NCI-H446 (cell line): ENCODE measurements at places on chromosomes 12 and 14.

DNA sequence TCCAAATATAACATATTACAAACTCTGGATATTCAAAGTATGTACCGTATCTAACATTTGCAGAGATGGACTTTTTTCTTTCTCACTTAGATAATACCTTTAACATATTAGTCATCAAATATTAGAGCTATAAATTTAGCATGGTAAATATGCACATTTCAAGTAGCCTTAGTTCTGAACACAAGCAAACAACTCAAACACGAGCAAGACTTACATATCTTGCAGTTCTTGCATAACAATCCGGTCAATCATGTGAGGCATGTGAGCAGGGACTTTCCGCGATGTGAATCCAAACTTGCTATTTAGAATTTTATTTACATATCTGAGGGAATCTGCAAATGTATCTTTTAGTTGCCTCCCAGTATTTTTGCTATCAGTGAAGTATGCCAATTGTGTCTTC lies 22.1 kb upstream of the SYCP3 start:
- DNase-seq = no peak

DNA sequence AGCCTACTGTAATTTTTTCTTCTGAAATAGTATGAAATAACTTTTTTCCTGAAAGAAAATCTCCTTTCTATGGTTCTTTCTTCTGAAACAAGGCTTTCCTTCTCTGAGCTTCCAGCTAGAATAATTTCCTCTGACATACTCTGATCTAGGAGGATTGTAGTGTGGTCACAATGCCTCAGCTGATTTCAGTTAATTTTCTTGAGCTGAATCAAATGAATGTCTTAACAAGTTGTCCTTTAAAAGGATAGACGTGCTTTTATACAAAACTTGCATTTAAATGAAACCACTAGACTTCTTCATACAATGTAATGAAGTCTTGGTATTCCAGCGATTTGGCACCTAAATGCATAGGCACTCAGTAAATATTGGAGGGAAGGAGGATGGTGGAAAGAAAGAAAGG lies 94.4 kb downstream of the BICD1 start:
- no peak for DNase-seq

DNA sequence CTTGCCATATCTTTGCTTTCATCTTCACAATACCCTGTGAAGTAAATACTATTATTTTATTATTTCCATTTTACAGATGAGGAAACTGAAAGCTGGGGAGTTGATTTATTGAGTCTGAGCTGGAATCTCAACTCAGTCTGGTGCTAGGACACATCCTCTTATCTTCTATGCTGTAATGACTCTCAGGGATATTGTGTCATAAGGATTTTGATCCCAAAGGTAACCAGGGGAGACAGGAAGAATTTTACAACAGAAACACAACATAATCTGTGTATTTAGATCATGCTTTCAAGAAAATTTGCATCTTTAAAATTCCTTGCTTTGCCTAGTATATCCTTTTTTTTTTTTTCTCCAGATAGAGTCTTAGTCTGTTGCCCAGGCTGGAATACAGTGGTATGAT lies 123.3 kb upstream of the BTG1 start:
- DNase-seq = no peak

DNA sequence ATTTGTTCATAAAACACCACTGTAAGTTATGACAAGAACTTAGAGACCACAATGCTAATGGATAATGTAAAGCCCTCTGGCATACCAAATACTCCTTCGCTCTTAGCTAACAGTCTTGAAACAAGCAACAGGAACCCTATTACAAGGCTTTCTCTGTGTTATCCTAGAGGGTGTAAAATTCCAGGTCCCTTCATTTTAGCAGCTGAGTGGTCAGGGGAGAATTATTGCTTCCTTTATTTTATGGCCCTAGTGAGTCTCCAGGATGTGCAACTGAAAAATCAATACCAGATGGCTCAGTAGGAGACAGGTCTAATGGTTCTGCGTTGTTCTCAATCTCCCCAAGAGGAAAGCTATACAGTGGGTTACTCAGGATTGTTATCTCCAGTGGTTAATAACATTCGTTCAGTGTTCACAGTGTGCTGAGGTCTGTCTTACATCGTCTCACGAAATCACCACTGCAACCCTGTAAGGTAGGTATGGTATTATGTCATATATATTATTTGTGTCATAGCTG lies 172.7 kb upstream of the CNOT2 start:
- DNase-seq = no peak

DNA sequence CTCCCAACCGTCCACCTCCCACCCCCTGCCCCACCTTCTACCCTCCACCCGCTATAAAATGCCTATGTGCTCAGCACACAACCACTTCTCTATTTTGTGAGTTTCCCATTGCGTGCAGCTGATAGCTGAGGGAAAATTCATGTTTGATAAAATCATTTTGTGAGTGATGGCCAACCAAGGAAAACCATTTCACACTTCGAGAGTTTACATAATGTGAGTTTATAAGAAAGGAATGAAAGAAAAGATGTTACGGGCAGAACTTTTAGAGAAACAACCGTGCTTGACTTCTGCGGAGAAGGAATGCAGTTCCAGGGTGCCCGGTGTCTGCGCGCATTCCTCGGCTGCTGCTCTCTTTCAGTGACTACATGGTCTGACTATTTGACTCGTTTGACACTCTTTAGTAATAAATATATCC lies 140.9 kb downstream of the EFCAB11 start:
- DNase-seq = no peak

DNA sequence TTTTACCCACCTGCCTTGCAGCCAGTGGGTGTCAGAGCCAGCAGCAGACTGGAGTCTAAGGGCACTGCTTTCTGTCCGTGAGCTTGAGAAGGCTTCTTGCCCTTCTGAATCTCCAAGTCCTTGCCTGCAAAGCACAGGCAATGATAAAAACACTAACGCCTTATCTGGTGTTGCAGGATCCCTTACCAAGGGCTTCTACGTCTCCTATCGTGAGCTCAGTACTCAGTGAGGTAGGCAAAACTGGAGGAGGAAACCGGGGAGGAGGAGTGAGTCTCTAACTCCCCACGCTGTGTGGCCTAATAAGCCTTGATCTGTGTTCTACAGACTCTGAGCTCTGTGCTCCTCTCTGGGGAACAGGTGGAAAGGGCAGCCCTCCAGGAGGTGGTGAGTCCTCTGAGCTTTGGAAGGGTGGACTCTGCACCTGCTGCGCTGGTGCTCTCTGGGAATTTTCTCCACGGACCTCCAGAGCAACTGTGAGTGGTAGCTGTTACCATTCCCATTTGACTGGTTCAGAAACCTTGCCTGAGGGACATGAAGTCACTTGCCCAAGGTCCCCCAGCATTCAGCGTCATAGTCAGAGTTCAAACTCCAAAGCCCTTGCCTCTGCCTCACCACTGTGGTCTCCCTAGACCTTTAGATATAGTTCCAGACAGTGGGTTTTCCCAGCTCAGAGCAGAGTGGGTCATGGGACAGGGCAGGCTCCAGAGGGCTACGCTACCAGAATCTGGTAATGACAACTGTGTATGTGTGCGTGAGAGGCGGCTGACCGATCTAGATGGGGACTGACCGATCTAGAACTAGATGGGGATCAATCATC lies 7.0 kb upstream of the MARK3 start:
- DNase-seq = no peak

- DNase-seq = no peak
Observed at GRCh38 chr12:114920771-114921554, 237.0 kb upstream of the TBX3 start.

- DNase-seq = no peak
Observed at GRCh38 chr12:64729909-64730587, 29.2 kb downstream of the GNS start.

- DNase-seq = no peak
Observed at GRCh38 chr12:96152164-96152563, 42.0 kb upstream of the ELK3 start.

- DNase-seq = no peak
Observed at GRCh38 chr12:6536894-6537579, 2.7 kb downstream of the GAPDH start.

- DNase-seq = no peak
Observed at GRCh38 chr12:71949646-71950045, 11.0 kb downstream of the TPH2 start.

GRCh38 chr12:21814327-21814726 lies 39.8 kb upstream of the KCNJ8 start:
- DNase-seq = no peak

DNA sequence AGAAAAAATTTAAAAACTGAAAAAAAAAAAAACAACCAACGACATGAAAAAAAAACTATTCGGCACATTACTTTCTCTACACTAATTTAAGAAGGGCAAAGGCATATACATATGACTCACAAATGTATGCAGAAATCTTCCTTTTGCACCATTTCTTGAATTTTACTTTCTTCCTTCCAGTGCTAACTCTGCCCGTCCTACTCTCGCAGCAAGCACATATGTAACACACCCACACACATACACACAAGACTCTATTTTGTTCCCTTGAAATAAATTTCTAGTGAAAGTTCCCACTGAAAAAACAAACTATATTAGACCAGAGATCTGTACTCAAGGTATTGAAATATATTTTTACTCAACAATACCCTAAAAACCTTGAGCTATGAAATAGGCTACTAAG lies 14.6 kb downstream of the BTG1 start:
- DNase-seq = no peak

- no peak for DNase-seq
Observed at GRCh38 chr12:6367065-6367968, 8.0 kb downstream of the SCNN1A start.

GRCh38 chr12:57001448-57001906 lies 4.9 kb downstream of the ZBTB39 start:
- no peak for DNase-seq

GRCh38 chr12:124388038-124388671 lies 93.3 kb downstream of the RFLNA start:
- no peak for DNase-seq

DNA sequence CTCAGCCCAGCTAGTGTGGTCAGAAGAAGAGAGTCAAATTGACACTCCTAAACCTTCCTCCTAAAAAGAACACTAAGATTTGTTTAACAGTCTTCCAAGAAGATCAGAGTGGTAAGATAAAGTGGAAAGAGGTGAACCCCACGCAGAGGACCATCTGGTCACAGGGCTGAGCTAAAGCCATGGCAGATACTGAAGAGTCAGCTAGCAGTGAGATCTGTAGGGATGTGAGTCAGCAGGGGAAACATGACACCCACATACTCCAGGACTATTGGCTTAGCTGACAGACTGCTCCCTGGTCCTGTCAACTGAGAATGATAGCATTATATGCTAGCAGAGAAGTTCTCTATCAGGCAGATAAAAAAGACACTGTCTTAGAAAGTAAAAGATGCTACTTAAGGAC lies 269.4 kb upstream of the ALG10 start:
- DNase-seq = peak; percentile 59

DNA sequence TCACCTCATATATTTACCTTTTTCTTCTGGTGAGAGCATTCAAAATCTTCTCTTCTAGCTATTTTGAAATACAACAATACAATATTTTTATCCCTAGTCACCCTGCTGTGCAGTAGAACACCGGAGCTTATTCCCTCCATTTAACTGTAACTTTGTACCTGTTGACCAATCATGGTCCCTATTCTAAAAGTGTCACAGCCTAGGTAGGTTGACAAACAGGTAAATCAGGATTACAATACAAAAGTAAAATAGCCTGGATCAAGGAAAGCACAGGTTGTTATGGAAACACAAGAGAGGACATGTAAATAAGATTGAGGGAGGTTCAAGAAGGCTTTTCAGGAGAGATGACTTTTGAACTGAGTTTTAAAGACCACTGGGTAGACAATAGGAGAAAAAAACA lies 670.9 kb downstream of the DIO2 start:
- DNase-seq = no peak

- no peak for DNase-seq
Observed at GRCh38 chr12:125882141-125882540, 816.9 kb downstream of the AACS start.

- no peak for DNase-seq
Observed at GRCh38 chr14:55398679-55399078, 13.0 kb downstream of the ATG14 start.

DNA sequence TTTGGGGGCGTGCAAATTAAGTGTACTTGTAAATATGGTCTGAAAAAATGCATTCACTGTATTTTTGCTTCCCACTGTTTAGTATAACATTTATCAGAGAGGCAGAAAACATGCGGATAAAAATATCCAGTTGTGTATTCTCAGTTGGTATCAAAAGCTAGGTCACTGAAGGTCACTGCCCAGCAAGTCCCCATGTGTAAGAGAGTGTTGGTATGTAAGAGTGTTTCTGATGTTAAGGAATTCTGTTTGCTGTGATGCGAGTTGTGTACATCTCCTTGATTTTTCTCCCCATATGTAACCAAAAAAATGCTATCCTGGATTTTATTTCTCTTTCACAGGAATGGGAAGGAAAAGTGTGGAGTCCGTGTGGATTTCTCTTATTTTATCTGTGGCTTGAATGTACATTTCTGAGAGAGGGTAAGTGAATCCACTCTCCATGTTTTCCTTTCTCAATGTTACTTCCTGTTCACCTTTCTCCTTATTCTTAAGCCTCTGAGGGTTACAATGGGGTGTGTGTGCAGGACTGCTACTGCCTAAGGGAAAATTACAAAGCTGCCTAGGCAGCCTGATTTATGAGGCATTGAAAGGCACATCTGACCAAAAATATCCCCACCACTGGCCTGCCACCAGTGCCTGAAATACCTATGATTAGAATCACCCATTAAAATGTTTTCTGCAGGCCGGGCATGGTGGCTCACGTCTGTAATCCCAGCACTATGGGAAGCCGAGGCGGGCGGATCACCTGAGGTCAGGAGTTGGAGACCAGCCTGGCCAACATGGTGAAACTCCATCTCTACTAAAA lies 97.9 kb upstream of the USP44 start:
- DNase-seq = no peak

DNA sequence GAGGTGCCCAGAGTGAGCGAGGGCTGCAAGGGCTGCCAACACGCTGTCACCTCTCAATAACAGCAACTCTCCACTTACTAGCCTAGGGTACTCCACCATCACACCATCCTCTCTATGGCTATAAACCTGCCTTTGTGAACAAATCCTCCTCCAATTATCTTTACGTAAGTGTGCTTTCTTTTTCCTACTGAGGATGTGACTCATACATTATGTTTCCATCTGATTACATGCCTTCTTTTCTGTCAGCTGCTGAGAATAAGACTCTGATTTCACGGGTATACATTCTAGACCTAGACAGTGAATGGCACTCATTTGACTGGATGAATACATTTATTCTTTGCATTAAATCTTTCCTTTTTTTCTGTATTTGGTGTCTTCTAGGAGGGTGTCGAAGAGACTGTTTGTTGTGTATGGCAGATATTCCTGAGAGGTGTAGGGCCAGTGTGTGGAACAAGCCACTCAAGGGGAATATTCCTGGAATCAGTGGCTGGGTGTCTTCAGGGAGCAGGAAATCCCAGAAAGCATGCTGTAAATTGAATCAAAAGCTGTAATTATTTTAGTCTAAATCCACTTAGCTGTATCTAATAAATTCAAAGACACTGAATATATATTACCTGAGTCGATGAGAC lies 327.3 kb upstream of the TMTC1 start:
- no peak for DNase-seq

GRCh38 chr12:65670775-65671174 lies 153.5 kb upstream of the HMGA2 start:
- DNase-seq = no peak

- no peak for DNase-seq
Observed at GRCh38 chr12:12985817-12986408, 14.2 kb downstream of the HEBP1 start.
